Left forelimb (tissue), 1 donor: ENCODE measurements at places on chromosomes 13 and 19.

DNA sequence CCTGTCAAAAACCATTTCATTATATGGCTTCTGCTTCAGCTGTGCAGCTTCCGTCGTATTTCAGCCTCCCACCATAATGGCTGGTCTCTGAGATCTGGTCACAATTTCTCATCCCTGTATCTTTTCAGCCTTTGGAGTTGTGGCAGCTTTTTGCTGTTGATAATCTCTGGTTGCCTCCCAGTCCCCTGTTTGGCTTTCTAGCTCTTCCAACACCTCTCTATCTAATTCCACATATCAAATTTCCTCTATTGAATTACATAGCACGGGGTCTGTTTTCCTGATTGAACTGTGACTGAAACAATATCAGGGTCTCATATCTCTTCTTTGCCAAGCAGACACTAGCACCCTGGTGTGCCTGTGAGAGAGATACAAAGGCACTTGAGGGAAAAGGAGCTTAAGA is 222.1 kb upstream of the OBI1 start:
- DNase-seq = no peak

DNA sequence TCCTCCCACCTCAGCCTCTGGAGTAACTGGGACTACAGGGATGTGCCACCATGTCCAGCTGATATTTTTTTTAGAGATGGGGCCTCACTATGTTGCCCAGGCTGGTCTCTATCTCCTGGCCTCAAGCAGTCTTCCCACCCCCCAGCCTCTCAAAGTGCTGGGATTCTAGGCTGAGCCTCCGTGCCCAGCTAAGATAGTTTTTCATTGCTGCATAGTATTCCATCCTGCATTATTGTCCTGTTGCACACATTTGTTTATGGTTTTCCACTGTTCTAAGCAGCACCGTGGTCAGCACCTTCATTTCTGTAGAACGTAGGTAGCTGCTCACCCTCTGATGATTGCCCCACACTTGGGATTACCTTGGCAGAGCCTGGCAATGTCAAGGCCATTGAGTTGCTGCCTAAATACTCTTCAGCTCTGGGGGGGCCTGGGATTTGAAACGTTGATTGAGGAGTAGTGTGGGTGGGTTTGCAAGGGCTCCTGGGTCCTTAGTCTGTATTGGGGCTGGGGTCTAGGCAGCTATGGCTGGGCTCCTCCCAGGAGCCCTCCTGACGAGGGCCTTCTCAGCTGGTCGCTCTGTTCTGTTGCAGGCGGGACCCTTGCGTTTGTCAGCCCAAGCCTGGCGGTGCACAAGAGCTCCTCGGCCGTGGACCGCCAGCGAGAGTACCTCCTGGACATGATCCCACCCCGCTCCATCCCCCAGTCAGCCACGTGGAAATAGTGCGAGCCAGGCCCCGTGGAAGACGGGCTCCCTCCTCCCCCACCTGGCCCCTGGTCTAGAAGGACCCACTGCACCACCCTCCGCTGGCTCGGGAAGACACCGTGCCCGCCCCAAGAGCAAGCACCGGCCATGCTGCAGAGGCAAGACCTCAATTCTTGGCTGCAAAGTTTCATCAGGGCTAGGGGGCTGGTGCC is 10.3 kb downstream of the TSSK6 start:
- no peak for DNase-seq

DNA sequence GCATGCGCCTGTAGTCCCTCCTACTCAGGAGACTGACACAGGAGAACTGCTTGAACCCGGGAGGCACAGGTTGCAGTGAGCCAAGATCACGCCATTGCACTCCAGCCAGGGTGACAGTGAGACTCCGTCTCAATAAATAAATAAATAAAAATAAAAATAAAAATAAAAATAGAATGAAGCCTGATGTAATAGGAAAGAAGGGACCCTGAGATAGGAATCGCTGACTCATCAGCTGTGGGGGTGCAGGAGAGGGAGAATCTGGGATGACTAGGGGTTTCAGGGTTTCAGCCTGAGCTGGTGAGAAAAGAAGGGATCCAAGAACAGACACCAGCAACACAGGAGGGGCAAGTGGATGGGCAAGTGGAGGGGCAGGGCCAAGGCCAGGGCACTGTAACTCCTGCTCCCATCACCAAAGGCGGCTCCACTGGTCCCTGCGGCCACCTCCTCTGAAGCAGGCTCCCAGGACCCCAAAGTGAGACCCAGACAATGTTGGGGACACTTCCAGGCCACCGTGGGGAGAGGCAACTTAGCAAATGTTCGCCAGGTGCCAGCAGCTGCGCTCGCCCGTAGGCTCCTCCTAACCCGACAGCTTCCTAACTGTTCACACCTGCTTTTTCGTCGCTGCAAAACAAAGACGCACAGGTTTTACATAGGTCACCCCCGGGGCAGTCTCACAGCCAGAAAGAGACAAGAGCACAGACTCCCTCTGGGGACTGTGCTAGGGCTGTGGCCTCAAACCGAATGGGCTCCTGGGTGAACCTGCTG is 1.2 kb downstream of the HAUS8 start:
- no peak for DNase-seq

DNA sequence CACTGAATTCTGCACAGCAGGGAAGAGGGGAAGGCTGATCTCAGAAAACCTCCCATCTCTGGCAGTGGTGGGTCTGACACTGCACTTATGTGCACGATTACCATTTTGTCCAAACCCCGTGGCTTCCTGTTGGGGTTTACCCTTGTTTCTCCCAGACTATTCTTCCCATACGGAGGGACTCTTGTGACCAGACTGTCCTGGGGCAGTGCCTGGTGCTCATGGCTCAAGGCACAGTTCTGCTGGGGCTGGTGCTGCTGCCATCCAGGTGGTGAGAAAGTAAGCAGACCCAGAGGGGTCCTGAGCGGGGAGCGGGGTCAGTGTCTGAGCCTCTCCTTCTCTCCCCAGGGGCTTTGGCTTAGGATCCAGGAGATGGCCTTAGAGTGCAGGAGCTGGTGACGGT is 5.1 kb upstream of the SIGLEC9 start:
- no peak for DNase-seq

DNA sequence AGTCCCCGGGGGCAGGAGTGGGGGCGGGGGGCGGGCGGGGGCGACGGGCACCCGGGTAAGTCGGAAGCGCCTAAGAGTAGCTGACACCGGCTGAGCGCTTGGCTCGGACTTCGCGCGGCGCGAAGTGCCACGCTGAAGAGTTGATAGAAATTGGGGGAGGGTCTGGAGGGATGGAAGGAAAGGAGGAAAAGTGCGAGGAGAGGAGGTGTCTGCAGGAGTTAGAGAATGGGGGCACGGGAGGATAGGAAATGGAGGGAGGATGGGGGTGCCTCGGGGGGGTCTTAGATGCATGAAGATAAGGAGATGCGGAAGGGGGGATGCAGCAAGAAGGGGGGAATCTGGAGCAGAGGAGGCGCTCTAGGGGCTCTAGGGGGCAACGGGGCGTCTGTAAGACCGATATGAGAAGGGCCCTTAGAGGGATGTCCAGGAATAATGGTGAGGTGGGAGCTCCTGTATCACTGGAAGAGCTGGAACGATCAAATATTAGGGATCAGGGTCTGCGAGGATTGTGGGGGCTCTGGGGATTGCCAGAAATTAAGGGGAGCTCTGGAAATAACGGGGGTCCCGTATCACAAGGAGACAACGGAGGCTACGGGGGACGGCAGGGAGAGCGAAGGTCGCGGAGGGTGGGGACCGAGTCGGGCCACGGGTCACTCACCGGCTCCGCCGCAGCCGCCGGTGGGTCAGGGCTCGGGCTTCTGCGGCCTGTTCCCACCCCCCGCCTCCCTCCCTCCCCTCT is at the start of gene MYPOP:
Gene MYPOP (minus strand): TSS at position 702 of the 739 bp plus-strand sequence. CDS start 840 bp downstream, outside the sequence.
- DNase-seq = no peak

DNA sequence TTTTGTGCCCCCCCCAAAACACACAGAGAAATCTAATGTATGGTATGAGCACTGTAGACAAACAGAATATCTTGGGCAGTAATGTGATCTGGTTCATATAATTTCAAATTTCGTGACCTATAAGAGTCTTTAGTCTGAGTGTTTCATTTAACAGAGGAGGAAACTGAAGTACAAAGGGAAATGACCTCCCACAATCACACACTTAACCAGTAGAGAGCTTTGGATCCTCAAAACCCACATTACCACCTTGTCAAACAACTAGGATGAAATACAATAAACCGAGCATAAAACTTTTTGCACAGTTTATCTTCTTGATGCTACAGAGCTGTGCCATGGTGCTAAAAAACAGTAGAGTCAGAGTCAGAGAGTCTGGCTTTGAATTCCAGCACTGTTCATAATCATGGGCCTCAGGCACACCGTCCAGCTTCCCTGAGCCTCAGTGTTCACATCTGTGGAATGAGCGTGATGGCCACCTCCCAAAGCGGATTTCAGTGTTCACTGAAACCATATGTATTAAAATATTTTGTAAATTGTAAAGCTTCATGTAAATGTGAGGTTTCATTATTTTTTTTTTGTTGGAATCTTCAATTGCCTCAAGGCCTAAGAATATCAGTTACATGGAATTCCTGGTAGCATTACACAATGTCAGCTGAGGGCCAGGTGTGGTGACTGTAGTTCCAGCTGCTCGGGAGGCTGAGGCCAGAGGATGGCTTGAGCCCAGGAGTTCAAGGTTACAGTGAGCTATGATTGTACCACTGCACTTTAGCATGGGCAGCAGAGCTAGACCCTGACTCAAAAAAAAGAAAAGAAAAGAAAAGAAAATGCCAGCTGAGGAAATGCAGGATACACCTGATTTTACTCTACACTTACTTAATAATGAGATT is 126.4 kb upstream of the FRY start:
- DNase-seq = no peak

GRCh38 chr19:55638864-55639359 is 1.9 kb upstream of the ZNF580 start:
- no peak for DNase-seq

DNA sequence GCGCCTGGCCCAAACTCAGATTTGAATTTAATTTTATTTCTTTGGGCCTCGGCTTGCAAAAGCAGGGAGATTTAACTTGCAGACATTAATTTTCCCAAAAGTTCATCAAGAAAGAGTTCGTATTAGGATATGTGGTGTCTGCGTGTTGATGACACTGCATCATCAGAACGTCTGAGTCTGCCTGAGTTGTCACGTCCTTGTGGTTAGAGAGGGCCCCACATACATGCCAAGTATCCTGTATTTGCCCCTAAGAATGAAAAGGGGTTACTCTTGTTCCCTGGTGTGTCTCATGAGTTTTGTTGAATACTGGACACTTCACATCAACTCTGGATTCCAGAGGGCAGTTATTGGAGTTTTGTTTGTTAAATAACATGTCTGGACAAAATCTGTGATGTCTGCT is 5.6 kb upstream of the TEX29 start:
- no peak for DNase-seq

- no peak for DNase-seq
These were observed 380.1 kb downstream of the FGF14 start for GRCh38 chr13:102021777-102022176.

DNA sequence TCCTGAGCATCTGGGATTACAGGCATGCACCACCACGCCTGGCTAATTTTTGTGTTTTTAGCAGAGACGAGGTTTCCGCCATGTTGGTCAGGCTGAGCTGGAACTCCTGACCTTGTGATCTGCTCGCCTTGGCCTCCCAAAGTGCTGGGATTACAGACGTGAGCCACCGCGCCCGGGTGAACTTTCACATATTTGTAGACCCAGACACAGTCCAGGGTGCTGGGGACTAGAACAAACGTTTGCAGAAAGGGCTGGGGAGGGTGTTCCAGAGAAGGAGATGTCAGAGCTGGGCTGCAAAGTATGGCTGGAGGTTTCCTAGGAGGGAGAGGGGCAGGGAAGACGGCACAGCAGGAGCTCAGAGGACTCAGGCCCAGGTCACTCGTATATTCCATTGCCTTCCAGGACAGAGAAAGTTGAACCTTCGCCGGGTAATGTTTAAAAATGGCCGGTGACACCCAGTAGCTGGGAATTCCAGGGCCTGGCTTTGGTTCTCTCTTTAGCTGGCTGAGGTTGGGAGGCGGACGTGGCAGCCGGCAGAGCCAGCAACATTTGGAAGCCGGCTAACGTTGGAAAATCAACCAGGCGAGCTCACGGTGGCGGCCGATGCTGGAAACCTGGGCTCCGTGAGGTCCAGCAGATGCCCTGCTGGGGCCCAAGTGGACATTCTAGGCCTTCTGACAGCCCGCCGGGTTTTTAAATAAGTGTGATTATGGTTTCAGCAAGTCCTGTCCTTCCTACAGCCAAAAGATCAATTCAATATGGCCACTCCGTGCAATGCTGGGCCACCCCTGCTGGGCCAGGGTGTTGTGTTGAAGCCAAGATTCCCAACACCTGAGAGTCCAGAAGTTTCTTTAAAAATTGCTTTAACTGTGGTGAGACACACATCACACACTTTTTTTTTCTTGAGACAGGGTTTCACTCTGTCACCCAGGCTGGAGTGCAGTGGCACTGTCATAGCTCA is 41.5 kb downstream of the NFIC start:
- peak; percentile 78 for DNase-seq

GRCh38 chr13:50783717-50784290 is 59.7 kb downstream of the DLEU7 start:
- no peak for DNase-seq

DNA sequence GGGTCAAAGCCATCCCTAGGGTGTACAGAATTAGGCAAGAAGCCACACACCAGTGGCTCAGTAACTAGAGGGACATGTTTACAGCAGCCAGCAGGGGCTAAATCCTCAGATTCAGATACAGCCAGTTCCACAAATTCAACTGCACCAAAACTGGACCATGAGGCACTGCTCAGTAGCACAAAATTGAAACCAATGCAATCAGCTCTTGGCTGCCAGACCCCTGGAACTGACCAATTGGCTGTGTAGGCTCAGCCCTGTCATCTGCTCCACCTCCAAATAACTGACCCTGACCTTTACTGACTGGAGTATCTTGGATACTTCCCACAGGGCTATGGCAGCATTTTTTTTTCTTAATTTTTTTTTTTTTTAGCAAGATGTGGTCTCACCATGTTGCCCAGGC is 226.5 kb downstream of the FOXO1 start:
- DNase-seq = no peak

DNA sequence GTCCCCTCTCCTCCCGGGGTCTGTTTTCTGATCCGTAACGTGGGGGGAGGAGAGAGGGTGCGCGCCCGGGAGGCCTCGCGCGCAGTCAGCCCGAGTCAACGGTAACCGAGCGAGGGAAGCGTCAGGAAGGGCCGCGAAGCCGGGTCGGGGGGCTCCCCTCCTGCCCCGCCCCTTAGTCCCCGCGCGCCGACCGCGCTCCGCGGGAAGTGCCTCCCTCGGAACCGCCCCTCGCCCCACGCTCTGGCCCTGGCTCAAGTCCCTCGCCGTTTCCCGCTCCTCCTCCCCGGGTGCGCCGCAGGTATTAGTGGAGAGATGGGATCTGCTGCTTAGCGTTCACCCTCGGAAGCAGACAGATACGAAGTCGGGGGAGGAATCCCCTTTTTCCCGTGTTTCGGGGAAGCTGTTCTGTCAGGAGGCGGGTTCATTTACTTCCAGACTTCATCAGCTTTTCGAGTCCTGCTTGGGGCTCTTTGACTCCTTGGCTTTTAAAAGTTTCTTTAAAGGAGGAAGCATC is 770 bp downstream of the HNRNPM start:
- no peak for DNase-seq

- no peak for DNase-seq
These were observed 81.5 kb downstream of the UQCRFS1 start for GRCh38 chr19:29131456-29131855.

DNA sequence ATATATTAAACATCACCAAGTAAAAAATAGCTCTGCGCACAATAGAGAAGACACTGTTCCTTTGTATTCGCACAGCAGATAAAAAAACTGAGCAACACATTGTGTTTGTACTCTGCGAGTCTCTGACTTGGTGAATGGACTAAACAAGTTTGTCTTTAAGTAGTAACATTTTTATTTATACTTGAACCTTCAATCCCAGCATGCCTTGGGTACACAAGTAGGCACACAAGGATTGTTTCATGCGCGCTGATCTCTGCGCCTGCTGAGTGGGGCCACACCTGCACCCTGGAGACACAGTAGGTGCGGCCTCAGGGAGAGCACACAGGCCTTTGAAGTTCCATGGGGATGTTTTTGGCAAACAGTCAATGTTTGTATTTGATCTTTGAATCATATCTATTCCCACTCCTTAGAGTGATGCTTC is 318.9 kb downstream of the MYO16 start:
- no peak for DNase-seq
